ENCODE measurements at places on chromosomes 12 and 14.

- DNase-seq = no peak
These were observed 6.7 kb downstream of the ANO4 start for GRCh38 chr12:100801320-100801719.

GRCh38 chr12:42758806-42759205, 169.3 kb upstream of the PRICKLE1 start:
- DNase-seq = no peak

DNA sequence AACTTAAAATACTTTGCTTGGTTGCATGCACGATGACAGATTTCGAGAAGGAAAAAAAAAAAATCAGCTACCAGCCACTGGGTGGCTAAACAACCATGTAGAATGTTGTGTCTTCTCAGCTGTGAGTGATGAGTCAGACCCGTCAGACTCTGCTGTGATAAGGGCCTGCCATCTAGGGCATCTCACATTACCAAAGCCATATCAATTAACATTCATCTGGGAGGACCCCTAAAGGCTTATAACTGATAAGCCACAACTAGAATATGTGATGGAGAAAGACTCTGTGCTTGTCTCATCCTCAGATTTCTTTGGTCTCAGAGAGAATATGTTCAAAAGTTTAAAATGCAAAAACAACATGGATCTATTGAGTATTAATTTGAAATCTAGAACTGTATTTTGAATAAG, 111.5 kb downstream of the PAX9 start:
- DNase-seq = no peak

- DNase-seq = no peak
These were observed 24.9 kb downstream of the FCF1 start for GRCh38 chr14:74737753-74738325.

- DNase-seq = no peak
These were observed 28.8 kb upstream of the BHLHE41 start for GRCh38 chr12:26153421-26154154.

DNA sequence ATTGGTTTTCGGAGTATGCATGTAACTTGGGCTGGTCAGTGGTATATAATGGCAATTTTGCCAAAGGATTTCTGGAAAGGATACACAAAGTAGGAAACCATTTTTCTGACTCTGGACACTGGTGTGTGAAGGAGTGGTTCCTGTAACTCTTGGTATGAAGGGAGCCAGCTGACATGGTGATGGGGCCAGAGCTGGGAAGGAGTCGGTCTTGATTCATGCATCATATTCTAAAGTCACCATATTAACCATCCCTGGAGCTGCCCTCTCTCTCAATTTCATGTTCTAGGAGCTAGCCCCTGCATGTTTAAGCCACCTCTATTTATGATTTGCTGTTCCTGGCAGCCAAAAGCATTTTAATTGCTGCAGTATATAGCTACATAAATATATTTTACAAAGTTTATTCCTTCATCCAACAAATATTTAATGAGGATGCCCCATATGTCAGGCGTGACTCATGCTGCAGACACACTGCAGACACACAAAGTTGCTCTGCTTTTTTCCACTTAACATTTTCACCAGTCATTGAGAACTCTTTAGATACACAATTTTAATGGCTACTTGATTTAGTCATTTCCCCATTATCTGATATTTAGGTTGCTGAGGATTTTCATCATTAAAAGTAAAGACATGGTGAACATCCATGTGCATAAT, 78.7 kb upstream of the PSMC1 start:
- no peak for DNase-seq

GRCh38 chr12:89208661-89209096, 143.6 kb downstream of the DUSP6 start:
- DNase-seq = no peak

GRCh38 chr12:51362307-51362706, 15.8 kb upstream of the CELA1 start:
- DNase-seq = no peak

DNA sequence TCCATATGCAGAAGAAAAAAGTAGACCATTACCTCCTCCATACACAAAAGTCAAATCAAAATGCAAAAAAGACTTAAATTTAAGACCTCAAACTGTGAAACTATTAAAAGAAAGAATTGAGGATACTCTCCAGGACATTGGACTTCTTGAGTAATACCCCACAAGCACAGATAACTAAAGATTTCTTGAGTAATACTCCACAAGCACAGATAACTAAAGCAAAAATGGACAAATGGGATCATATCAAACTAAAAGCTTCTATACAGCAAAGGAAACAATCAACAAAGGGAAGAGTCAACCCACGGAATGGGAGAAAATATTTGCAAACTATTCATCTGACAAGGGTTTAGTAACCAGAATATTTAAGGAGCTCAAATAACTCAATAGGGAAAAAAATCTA, 427.9 kb downstream of the CCDC91 start:
- no peak for DNase-seq

DNA sequence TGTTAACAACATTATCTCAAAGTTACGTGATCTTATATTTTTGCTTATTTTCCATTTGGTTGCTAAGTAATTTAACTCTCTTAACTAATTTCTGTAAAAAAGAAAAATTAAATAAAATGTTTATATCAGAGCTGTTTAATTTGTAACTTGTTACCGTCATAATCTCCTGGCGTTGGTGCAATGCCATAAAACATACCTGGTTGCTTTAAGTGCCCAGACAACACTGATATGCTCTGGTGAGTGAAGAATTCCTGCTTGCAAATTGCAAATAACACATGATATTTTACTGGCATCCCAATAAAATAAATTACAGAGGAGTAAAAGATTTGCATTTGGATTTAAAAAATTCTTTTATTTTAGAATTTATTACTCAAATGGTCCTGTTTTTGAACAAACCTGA, 640.1 kb upstream of the MIS18BP1 start:
- DNase-seq = no peak

DNA sequence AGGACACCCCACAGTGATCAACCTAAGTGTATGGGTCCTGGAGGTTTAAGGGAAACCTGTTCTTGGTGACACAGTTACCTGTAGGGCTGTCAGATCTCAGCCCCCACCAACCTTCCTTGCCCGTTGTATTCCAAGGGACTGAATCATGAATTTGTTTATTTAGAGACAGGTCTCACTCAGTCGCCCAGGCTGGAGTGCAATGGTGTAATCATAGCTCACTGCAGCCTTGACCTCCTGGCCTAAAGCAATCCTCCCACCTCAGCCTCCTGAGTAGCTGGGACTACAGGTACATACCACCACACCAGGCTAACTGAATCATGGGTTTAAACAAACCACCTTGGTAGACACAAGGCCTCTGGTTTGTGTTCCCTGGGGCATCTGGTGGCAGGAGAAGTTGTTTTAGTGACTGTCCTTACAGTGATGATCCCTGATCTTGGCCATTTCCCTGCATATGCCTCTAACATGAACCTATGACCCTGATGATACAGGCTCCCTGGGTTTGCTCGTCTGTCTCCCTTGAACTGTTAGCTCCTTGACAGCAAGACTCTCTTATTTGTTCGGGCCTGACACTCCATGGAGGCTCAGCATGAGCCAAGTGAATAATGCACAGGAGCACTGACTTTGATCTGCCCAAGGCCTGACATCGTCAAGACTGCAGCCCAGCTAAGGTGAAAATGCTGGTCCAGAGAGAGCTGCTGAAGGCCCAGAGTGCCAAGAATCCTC, 47.9 kb downstream of the PITPNM2 start:
- DNase-seq = no peak

DNA sequence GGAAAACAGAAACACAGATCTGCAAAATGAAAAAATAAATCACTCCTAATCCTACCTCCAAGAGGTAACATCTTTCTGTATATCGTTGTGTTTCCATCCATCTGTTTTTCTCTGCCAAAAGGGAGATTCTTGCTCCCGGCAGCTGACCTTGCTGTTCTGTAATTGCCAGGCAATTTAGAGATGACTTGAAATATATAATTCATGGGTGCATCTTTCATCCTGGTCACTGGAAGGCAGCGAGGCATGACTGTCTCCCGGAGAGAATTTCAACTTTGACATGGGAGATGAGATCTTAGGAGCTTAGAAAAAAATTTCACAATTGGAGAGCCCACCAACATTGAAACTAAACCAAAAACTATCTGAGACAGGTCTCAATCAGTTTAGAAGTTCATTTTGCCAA, 53.0 kb downstream of the WSCD2 start:
- no peak for DNase-seq

- no peak for DNase-seq
These were observed 42.9 kb downstream of the ERH start for GRCh38 chr14:69355154-69355597.
